ENCODE measurements at places on chromosomes 4 and X. TPM values are rescaled to one million over a fixed set of nuclear protein-coding genes. Genes with fewer than 3 reads are reported as not detected.

The PYURF gene
- total RNA-seq, result 64.3 TPM

The ENPEP gene
- total RNA-seq, result not detected

DNA sequence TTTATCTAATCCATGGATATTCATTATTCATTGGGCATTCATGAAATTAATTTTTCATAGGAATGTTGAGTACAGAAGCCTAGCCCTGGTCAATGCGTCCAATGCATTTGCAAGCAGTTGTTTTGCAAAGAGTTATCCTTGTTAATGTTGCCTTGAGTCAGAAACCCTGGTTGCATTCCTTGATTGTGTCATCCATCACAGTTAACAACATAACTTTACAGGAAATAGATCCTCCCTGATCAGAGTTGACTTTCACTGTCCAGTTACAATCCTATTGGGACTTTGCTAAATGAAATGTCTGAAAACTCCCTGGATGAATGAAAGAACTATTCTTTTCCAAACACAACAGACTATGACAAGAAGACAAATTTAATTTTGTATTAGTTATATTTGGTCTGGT is 924.3 kb upstream of the SLIT2 start:
- no peak for DNase-seq
- no peak overlapping the region for H3K27ac ChIP-seq
- H3K4me3 ChIP-seq, result no peak overlapping the region

DNA sequence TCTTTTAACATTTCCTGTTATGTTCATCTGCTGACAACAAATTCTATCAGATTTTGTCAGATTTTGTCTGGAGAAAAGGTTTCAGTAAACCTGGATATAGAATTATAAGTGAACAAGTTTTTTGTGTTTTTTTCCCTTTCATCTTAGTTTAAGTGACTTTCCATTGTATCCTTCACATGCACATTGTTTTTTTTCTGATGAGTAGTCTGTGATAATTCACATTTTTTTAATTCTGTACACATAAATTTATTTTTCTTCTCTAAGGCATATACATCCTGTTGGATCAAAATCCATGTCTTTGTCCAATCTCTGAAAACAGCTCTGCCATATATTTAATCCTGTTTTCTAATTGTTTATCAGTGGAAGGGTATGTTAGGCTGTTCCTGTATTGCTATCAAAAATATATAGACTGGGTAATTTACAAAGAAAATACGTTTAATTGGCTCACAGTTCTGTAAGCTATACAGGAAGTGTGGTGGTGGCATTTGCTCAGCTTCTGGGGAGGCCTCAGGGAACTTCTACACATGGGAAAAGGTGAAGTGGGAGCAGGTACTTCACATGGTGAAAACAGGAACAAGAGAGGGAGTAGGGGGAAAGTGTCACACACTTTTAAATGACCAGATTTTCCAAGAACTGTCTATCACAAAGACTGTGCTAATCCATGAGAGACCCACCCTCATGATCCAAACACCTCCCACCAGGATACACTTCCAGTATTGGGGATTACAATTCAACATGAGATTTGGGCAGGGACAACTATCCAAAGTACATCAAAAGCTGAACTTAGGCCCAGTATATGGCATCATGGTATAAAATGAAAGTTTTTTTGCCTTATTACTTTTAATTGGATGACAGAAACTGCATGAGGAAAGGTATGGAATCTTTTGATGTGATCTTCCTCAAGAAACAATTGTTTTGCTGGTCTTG is 45.6 kb upstream of the GRID2 start:
- no peak for DNase-seq
- H3K36me3 ChIP-seq, result no peaks in the 10 kb centered on the region
- no peaks in the 10 kb centered on the region for H3K4me1 ChIP-seq
- H3K27me3 ChIP-seq, result no peaks in the 10 kb centered on the region
- no peak overlapping the region for H3K27ac ChIP-seq
- H3K4me3 ChIP-seq, result no peak overlapping the region

GRCh38 chrX:9271789-9272525 is 192.9 kb upstream of the TBL1X start:
- H3K27ac ChIP-seq, result no peak overlapping the region
- H3K36me3 ChIP-seq, result no peaks in the 10 kb centered on the region
- no peaks in the 10 kb centered on the region for H3K27me3 ChIP-seq
- no peaks in the 10 kb centered on the region for H3K4me1 ChIP-seq
